ENCODE measurements at places on chromosomes 5 and 9.

DNA sequence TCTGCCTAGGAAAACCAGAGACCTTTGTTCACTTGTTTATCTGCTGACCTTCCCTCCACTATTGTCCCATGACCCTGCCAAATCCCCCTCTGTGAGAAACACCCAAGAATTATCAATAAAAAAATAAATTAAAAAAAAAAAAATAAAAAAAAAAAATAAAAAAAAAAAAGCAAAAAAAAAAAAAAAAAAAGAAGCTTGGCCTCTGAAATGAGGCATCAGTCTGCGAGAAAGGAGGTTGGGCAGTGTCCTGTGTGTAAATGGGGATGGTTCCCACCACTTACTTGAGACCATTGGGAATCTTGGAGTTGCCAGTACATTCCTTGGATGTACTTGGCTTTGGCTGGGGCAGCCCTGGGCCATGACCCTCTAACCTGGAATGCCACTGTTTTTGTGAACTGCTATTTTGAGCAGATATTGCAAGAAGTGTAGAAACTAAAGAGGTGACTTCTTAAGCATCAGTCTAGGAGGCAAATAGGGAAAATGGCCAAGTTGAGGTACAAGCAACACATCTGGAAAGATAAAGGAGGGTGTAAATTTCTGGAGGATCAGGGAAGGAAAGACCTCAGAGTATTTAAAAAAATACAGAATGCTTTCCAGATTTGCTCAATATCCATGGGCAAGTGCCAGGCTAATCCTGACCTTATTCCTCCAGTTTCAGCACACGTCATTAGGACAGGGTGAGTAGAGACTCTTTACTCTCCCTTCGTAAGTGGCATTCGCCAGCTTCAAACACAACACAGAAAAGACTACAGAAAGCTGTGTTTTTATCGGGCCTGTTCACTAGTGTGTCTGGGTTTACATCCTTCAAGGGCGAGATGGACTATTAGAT is 58.1 kb downstream of the HSPA4 start:
- no peak for DNase-seq

- no peak for DNase-seq
Measured at GRCh38 chr5:178490935-178491652, 99.1 kb downstream of the COL23A1 start.

DNA sequence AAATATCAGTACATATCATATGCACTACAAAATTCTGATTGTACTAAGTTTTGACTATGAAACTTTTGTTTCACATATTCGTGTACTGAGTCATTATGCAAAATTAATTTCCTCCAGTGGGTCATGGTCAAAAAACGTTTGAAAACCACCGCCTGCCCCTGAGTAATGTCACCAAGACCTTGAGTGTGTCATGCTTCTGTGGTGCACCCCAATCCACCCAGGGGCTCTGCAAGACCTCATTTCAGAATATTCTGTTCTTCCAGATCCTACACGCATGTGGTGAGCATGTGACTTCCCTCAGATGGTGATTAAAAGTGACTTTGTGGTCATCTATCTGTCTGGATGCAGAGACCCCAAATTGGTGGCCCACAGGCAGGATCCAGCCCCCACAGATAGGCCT is 31.0 kb downstream of the ABLIM3 start:
- DNase-seq, result no peak

DNA sequence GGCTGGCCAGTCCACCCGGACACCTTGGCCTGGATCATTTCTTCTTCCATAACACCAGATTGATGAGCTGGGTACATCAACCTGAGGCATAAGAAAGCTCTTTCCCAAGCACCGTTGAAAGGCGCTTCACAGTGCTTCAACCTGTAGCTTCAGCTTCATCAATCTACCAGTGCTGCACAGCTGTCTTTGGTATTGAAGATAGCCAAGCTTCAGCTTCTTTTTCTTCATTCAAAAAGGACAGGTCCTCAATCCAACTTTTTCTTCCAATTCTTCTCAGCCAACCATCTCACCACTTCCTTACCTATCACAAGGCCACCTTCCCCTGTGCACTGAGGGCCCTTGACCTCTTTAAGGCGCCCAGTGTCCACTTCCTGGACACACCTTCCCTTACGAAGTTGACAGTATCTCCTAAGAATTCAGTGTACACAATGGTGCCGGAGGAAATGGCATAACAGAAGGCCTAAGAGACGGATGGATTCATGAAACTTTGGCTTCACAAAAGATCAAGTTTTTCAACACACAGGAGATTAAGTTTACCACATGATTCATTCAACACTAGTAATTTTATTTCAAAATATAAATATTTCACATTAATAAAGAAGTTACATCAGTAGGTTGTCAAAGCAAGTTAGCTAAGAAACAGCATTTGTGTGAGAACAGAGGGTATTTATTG is 1.4 kb upstream of the CTNNAL1 start:
- DNase-seq, result no peak

GRCh38 chr9:20835377-20836286 is 151.6 kb downstream of the FOCAD start:
- DNase-seq, result no peak

DNA sequence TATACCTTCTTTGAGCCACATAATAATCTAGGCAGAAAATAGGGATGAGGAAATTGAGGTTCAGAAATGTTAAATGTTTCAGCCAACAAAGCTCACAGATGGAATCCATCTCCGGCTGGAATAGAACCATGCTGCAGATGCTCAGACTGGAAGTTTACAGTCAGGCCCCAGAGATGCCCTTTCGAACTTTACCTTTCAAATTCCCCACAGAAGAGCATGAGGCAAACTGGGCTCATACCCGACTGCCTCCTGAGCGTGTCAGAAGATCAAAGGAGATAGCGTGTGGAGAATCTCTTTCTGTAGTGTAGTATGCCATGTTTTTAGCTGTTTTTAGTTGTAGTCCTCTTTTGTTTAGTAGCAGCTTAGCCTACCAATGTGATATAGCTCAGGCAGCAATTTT is 72.0 kb upstream of the DAP start:
- DNase-seq, result no peak

DNA sequence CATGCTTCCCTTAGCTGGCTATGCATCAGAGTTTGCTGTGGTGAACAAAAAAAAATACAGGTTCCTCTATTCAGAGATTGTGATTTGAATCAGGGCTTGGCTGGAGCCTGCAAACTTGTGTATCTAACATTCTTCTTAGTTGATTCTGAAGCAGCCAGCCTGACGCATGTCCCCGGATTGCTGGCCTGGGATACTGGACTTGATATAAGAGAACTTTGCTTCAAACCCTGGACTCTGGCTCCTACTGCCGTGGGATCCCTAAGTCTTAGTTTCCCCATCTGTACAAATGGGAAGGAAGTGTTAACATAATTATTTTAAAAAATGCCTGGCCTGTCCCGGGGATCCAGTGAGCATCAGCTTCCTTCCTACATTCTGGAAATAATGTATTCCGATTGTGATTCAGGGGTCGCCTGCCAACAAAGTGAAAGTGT is 292.8 kb downstream of the ARHGEF28 start:
- no peak for DNase-seq

DNA sequence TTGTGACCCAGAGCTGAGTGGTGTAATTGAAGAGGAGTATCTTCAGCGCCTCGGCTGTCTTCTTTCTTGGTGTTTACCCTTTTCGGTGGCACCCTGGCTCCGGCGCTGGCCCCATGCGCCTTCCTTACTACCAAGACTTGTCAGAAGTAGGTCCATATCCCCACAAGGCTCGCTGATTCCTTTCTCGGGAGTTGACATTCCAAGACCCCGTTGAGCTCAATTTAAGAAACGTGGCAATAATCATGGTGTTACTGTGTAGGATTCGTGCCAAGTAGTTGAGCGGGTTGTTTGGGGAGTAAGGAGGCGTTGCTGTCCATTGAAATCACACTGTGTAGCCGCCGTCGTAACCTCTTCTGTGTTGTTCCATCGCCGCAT is 795 bp downstream of the NDUFAF2 start:
- no peak for DNase-seq

DNA sequence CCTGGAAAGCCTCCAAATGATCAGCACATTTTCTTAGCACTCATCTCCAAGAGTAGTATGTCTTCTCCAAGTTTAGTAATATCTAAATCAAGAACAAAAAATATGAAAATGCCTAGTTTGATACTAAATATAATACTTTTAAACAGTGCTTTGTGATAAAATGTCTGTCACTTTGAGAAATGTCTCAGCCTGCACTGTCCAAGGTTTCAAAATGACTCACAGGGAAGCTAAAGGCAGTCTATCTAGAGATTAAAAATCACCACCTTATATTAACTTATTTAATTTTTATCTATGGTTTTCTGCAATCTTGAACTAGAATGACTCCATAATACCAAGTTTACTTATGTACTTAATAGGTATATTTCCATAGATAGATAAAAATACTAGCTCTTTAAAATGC is 633.0 kb upstream of the C9orf72 start:
- no peak for DNase-seq

DNA sequence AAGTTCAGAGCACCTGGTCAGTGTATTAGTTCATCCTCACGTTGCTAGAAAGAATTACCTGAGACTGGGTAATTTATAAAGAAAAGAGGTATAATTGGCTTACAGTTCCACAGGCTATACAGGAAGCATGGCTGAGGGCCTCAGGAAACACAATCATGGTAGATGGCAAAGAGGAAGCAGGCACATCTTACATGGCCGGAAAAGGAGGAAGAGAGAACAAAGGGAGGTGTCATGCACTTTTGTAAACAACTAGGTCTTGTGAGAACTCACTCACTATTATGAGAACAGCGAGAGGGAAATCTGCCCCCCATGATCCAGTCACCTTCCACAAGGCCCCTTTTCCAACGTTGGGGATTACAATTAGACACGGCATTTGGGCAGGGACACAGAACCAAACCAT is 28.8 kb upstream of the CAVIN4 start:
- no peak for DNase-seq

GRCh38 chr5:75869891-75870290 is 152.7 kb upstream of the POC5 start:
- no peak for DNase-seq

DNA sequence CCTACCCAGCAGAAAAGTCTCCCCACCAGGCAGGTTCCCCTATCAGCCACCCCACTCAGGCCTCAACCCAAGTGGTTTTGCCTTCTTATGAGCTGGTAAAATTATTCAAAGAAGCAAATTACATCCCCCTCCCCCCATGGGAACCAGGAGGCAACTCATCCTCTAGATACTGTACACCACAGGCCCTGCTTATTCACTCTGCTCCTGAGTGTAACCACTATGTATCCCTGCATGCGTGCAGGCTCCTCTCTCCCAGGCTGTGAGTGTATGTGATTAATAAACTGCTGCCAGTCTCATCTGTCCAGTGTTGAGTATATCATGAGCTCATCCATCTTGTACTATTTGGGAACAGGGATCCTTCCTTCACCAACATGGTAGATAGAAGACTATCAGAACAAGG is 8.6 kb downstream of the KCTD16 start:
- DNase-seq, result no peak

- DNase-seq, result no peak
Measured at GRCh38 chr5:52789851-52790250, 2.1 kb downstream of the ITGA1 start.

DNA sequence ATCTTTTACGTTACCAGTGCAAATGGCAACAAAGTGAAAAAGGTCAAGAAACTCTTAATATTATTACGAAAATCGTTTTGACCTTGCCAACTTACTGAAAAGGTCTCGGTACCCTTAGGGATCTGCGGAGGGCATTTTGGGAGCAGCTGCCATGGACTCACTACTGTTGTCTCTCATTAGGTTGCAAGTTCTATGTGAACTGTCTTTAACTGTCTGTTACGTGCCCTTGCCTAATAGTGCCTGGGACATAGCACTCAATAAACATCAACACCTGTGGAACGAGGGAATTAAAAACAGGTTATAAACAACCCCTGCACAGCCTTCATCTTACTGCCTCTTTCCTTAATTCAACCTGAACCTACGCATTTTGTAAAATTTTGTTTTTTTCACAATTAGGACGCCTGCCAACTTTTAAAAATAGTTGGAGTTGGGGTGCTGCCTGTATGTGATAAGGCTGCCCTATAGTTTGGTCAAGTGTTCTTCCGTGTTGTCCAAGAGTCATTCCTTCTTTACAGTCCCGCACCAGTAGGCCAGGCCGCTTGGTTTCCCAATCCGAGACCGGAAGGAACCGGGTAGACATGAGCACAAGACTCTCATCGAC is 527 bp upstream of the SREK1 start:
- no peak for DNase-seq

GRCh38 chr5:39578887-39579497 is 154.2 kb upstream of the DAB2 start:
- no peak for DNase-seq

GRCh38 chr9:34501889-34502425 is 20.8 kb downstream of the ENHO start:
- DNase-seq, result no peak

DNA sequence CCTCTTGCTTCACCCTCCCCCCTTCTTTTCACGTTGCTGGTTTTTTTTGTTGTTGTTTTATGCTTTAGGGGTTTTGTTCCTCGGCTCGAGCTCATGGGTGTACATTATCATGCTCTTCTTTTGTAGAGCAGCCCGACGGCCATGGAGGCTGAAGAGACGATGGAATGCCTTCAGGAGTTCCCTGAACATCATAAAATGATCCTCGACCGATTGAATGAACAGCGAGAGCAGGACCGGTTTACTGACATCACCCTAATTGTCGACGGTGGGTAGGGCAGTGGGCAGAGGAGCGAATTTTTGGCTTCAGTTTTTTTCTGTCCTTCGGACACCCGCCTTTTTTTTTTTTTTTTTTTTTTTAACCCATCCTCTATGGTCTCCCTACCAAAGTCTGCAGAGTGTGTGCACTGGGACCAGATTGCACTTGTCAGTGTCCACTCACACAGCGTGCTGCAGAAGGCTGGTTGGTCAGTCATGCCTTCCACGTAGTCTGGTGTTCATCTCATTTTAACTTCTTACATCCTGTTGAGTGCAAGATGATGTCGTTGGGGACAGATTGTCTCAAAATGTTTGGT is 1.3 kb downstream of the ZNF131 start:
- no peak for DNase-seq

DNA sequence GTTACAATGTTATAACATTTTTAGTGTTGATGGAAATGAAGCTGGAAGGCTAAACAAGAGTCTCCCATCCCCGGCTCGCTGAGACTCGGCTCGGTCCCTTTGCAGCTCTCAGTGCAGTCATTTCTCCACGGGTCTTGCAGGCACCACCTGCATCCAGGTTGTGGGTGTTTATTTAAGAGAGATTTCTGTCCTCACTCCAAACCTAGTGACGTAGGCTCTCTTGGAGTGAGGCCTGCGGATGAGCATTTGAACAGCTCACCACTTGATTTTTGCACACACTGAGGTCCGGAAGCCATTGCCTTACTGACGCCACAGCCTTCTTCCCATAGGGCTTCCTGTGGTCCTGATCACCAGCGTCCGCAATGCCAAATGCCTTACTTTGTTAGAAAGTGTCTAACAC is 197.7 kb upstream of the OTULINL start:
- no peak for DNase-seq

DNA sequence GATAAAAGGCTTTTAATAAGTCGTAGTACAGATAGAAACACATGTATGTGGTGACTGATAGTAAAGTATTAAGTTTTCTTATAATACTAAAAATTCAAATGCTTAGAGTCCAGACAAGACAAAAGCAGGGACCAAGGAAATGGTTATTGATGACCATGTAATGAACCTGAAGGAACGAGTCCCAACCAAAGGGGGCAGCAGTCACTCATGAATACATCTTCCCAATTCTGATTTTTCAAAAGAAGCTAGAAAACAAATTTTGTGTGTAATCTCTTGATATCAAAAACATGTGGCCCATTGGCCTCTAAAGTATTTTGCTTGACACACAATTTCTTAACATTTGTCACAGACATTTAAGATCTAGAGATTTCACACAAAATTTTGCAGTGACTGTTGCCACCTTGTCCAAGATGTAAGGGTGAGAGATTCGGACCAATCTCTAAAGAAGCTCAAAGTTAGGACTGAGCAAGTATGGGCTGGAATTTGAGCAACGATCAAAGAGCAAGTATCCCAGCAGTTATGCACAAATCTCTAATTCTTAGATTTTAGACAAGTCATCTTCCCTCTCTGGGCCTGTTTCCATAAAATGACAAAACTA is 66.8 kb downstream of the ARL15 start:
- no peak for DNase-seq

Data from CD4-positive, alpha-beta T cell treated with Interferon gamma for 1 hour (primary cell).